Midbrain (tissue), 1 donor: ENCODE measurements at places on chromosomes 13 and 19.

- DNase-seq = no peak
Measured at GRCh38 chr13:24267274-24267673, 42.1 kb upstream of the C1QTNF9 start.

GRCh38 chr19:37931881-37932655 lies 25.1 kb downstream of the SIPA1L3 start:
- DNase-seq = no peak

DNA sequence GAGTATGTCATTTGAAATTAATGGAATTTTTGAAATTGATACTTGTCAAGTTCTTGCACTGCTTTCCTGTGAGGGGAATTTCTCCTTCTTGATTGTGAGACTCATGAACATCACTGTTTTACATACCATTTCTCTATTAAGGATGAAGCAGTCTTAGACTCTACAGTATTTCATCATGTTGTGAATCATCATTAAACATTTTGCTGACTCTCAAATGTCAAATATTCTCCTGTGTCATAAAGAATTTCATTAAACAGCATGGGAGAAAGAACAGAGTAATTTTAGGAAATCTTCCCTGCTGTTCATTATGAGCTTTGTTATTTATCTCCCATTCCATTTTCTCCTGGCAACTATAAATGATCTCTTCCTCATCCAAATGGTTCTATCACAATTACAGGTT lies 729.0 kb downstream of the PCDH9 start:
- no peak for DNase-seq

DNA sequence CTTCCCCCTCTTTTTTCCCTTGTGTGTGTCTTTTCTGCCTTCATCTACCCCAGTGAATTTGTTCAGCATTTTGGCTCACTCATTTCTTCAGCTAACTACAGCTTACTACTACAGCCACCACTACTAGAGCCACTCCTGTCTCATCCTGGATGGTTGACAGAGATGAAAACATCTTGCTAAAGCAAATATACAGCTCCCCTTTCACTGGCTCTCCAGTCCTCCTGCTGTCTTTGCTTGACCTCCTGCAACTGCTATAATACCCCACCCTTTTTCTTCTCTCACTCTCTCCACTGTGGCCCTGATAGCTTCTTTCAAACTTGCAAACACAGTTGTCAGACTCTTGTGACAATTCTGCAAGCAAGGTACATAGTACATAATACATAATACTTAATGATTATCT lies 523.6 kb downstream of the DCT start:
- DNase-seq = no peak

GRCh38 chr13:30112602-30113435 lies 194.5 kb downstream of the KATNAL1 start:
- DNase-seq = peak; percentile 85

GRCh38 chr19:39941615-39942365 lies 7.4 kb upstream of the FCGBP start:
- peak; percentile 32 for DNase-seq

DNA sequence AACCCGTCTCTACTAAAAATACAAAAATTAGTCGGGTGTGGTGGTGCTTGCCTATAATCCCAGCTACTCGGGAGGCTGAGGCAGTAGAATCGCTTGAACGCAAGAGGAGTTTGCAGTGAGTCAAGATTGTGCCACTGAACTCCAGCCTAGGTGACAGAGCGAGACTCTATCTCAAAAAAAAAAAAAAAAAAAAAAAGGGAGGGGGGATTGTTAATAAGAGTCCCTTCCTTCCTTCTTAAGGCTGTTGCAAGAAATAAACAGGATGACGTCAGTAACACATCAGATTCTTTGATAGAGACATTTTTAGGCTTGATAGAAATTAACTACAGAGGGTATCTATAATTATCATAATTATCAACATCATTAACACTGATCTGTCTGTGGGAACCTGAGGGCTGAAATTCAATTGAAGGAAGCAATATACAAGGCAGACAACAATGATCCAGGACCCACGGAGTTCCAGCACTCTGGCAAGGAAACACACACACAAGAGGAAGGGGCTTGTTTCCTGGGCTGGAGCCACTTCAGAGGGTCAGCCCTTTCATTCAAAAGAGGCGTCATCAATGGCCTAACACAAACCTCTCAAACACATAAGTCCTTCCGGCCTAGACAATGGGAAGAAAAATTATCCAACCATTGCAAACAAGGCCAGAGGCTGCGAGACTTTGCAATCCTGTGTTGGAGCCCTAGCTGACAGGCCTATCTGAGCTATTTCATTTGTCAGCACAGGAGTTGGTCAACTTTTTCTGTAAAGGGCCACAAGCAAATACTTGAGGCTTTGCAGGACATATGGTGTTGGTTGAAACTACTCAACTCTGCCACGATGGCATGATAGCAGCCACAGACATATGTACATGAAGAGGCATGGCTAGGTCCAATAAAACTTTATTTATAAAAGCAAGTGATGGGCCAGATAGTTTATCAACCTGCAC lies 105.2 kb downstream of the INSR start:
- DNase-seq = no peak

GRCh38 chr13:31595563-31595962 lies 143.8 kb upstream of the RXFP2 start:
- no peak for DNase-seq

DNA sequence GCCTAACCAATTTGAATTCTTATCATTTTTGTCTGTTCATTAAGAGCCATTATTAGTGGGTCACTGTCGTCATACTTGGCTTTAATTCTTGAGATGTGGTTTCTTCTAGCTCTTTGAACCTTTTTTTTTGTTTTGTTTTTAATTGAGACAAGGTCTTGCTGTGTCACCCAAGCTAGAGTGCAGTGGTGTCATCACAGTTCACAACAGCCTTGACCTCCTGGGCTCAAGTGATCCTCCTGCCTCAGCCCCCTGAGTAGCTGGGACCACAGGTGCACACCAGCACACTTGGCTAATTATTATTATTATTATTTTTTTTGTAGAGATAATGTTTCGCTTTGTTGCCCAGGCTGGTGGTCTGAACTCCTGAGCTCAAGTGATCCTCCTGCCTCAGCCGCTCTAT lies 25.8 kb upstream of the LDLR start:
- DNase-seq = no peak

DNA sequence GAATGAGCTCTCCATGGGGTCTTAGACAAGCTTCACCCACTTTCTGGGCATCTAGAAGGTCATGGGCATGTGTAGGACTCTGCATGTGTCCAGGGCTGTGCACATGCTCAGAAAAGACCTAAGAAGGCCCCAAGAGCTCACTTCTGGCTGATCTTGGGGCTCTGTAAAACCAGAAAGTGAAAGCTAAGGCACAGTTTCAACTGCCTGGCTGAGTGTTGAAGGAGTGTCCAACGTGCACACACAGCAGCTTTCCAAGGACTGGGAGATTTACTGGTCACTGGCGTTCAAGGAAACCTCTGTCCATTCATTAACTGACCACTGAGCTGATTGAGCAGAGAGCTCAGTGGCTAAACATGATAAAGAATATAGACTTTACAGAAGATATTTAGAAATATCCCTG lies 137.9 kb downstream of the KATNAL1 start:
- no peak for DNase-seq

- no peak for DNase-seq
Measured at GRCh38 chr13:27168906-27169657, 2.5 kb downstream of the USP12 start.

DNA sequence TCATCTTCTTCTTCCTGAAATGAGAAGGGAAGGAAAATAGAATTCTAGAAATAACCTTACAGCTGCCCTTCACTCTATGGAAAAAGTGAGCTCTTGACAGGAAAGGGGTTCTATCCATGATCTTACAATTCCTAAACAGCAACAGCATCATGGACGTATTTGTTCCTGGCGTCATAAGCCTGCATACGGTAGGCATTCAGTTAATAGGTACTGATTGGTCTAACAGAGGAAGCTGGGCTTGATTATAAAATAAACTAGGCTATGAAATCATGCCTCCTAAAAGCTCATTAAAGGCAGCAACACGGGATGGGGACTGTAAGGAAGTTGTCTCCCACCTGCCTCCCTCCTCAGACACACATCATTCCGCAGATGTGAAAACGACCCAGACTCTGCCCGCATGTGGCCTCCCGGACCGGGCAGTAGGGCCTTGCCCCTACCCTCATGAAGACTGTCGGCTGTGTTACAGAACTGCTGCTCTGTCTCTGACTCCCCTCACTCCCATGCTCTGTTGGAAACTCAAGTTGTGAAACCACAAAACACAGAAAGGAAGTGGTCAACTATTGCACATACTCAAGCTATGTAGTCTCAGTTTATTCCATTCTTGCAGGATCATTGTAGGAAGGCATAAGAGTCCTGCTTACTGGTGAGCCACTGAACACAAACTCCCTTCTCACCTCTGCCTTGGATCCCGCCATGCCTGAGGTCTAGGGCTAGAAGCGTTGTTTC lies 129.8 kb downstream of the DLEU7 start:
- no peak for DNase-seq

- no peak for DNase-seq
Measured at GRCh38 chr13:102897371-102898138, 51.7 kb downstream of the ERCC5 start.

DNA sequence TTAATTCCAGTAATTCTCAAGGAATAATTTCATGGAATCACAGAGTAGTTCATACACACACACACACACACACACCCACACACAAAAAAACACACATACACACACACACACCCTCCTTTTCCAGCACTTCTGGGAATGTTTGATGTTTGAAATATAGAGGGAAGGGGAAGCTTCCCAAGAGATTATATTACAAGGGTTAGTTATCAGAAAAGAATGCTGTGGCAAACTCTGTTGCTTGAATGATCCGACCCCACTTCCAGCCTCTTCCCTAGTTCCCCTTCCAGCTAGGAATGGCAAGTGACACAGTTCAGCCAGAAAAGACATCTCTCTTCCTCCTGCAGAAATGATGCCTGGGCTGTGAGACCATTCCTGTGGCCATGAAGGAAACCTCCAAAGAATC lies 49.9 kb downstream of the KCTD12 start:
- DNase-seq = no peak

DNA sequence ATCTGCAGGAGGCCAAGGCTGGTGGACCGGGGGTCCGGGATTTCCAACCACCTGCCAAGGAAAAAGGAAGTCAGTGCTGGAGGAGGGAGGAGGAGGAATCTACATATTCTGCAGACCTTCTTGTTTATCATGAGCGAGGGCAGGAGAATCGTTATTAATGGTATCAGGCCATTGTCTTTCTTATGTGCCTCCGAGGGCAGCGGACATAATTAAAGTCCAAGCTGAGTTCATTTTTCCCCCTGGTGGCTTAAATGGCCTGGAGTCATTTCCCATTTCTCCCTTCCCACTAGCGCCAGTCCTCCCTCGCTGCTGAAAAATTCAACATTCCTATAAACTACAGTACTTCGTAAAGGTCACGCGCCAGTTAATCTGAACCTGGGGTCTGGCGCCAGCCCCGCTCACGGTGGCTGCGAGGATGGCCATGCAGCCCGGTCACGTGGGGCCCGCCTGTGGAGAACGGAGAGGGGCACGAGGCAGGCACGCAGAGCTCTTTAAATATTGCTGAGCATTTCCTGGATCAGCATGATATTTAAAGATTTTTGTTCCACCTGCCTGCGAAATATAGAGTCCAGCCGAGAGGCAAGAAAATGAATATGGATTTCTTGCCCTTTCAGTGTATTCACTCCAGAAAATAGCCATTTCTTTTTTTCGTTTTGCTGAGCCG lies 85.2 kb upstream of the PCDH8 start:
- no peak for DNase-seq

DNA sequence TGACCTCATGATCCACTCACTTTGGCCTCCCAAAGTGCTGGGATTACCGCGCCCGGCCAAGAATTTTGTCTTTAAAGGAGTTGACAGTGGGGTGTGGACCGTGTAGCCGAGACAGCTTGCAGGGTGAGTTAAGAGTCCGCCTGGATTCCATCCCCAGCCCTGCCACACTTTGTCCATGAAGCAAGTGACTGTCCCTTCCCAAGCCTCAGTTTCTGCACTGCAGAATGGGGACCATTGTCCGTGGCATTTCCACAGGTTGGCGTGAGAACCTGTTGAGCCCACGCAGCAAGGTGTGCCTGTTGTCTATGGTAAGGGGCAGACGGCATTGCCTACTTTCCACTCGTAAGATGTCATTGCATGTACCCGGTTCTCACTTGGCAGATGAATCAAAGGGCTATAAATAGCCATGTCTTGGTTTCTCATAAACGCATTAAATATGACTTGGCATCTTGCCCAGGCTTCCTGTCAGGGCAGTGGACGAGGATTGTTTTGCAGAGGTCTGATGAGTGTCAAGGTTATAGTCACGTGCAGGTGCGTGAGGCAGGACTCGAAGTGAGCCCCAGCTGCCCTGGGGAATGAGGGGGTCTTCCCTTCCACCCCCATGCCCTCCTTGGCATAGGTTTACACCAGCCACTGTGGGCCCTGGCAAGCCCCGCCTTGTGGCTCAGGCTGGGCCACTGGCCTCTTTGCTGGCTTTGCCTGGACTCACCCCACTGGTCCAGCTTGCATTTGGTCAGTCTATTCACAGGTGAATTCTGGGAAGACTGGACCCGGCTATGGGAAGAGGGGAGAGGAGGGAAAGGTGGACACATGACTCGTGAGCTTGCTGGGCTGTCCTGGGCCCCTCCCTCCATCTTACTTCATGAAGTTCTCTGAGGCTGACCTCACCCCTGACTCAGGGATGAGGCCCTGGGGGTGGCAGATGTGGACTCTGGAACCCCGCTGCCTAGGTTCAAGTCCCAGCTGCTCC lies 14.6 kb downstream of the FAM187B start:
- DNase-seq = no peak

DNA sequence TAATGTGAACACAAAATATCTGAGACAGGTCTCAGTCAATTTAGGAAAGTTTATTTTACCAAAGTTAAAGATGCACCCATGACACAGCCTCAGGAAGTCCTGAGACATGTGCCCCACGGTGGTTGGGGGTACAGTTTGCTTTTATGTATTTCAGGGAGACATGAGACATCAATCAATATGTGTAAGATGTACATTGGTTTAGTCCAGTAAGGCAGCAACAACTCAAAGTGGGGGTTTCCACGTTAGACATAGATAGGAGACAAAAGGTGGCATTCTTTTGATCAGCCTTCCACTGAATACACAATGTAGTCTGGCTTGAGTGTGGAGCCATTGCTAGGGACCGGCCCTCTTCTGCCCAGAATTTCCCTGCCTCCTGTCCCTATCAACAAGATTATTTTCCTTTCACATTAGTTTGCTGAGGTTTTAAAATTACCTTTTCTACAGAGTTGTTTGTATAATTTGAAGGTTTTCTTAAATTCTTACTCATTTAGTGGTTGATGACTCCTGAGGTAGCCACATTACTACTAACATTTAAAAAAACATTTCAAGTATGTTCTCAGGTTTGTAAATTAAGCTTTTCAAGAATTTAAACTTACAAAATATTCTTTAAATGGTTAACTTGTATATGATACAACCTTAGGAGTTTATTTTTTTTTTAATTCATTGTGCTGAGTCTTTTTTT lies 33.2 kb downstream of the RNASEH2B start:
- DNase-seq = no peak

GRCh38 chr19:45413497-45413896 lies 7.1 kb downstream of the POLR1G start:
- DNase-seq = no peak

GRCh38 chr19:47094557-47095475 lies 18.8 kb downstream of the ZC3H4 start:
- no peak for DNase-seq
